ENCODE measurements at places on chromosomes 11 and 22.

DNA sequence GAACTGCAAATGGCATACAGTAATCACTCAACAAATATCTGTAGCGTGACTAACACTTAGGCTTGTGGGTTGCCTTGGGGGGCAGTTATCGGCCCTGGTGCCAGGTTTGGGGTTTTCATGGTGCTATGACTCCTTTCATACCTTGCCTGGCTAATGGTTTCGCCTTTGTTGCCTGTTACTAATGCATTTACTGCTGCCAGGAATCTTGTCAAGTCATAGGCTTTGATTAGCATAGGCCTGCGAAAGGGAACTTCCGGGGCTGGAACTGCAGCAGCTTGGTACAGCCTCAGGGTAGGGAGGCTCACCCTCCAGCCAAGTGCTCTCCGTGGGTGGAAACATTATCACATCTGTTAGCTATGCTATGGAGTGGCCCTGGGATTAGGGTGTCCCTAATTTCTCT lies 13.2 kb downstream of the SLC25A18 start:
- peak; percentile 54 for DNase-seq

DNA sequence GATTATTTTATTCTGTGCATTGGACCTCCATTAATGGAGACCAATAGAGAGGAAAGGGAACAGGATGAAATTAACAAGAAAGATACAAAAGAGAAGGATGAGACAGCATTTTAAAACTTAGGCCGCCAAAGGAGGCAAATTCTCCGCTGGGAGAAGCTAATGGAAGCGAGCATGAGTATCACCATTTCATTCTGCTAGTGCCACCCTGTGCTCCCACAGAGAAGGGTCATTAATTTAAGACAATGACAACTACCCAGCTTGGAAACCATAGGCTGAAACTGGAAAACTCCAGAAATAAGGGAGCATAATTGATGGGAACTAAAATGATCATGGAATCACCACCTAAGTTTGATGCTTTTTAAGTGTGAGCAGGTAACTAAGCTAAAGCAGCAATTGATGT lies 69.2 kb downstream of the SLC36A4 start:
- DNase-seq, result no peak

- no peak for DNase-seq
These were observed 234.7 kb upstream of the CCDC90B start for GRCh38 chr11:83520849-83521248.

- DNase-seq, result no peak
These were observed 33.9 kb downstream of the TST start for GRCh38 chr22:36985211-36985889.

DNA sequence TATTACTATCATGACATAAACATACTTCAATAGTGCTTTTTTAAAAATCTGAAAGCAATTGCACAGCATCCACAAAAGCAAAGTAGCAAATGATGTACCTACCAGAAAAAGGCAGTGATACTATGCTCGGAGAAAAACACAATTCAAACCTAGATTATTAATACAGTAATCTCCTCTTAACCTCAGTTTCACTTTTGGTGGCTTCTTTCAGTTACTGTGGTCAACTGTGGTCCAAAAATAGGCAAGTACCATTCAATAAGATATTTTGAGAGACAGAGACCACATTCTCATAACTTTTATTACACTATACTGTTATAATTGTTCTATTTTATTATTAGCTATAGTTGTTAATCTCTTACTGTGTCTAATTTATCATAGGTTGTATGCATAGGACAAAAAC lies 20.8 kb downstream of the KCNA4 start:
- no peak for DNase-seq

DNA sequence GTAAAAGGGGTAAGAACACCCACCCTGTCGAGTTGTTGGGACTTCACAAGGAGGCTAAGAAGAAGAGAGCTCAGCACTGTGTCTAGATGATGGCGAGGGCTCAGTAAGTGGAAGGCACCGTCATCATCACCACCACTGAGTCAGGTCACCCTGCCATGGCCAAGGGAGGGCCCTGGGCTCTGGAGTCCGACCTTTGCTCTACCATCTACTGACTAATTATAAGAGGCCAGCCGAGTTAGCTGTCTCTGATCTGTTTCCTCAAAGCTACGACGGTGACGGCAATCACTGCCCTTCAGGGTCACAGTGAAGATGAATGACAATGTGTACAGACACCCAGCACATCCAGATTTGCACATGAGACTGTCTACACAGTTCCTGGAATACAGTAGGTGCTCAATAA lies 29.3 kb downstream of the KIAA0930 start:
- no peak for DNase-seq

- DNase-seq, result no peak
These were observed 10.3 kb downstream of the USH1C start for GRCh38 chr11:17533778-17534415.

DNA sequence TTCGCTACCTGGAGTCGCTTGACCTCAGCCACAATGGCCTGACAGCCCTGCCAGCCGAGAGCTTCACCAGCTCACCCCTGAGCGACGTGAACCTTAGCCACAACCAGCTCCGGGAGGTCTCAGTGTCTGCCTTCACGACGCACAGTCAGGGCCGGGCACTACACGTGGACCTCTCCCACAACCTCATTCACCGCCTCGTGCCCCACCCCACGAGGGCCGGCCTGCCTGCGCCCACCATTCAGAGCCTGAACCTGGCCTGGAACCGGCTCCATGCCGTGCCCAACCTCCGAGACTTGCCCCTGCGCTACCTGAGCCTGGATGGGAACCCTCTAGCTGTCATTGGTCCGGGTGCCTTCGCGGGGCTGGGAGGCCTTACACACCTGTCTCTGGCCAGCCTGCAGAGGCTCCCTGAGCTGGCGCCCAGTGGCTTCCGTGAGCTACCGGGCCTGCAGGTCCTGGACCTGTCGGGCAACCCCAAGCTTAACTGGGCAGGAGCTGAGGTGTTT lies 12.8 kb downstream of the TSKU start:
- no peak for DNase-seq

GRCh38 chr11:11261629-11262028 lies 91.4 kb downstream of the CSNK2A3 start:
- no peak for DNase-seq

DNA sequence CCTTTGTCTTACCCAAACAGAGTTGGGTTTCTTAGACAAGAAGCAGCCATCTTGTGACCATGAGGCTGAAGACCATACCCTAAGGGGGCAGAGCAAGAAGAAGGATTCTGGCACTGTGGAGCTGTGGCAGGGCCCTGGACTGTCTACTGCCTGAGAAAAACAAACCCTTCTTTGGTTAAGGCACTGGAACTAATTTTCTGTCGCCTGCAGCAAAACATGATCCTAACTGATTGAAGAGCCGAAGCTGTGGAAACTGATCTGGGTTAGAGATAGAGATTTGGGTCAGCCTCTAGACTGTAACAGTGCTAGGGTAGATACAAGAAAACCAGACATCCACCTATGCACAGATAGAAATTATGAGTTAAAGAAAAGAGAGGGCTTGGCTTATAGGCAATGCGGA lies 11.3 kb upstream of the ACER3 start:
- DNase-seq, result no peak

DNA sequence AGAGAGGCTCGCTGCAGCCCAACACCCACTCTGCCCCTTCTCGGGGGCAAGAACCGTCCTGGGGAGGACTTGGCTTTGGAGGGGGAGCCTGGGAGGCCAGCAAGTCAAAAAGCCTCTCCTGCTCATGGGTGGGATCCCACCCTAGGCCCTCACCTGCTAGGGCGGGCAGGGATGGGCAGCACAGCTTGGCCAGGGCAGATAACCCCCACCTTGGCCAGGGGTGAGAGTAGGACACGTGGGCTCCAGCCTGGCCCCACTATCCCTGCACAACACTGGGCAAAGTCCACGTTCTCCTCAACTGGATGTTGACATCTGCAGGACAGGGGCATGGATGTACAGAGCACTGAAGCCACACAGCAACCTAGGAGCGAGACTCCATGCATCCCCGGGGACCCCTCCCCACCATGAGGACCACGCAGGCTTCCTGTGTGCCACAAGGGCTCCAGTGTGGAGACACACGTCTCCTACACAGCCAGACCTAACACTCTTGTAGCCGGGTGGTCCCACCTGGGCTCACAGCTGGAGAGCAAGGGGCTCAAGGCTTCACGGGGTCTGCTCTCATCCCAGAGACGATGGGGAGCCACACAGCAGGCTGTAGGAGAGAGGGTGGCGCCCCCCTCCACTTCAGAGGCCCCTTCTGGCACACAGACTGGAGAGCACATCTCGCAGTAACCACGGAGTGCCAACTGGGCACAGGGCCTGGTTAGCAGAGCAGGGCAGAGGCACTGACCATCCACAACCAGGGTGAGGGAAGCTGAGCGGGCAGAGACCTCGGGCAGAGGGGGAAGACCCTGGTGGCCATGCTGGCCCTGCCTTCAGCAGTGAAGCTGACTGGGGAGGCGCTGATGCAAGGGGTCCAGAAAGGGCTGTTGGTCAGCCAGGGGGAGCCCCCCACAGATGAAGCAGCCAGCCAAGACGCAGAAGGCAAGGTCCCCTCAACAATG lies 171.1 kb downstream of the CRYBB2 start:
- no peak for DNase-seq

- DNase-seq, result no peak
These were observed 42.1 kb downstream of the SCUBE1 start for GRCh38 chr22:43300891-43301676.

- no peak for DNase-seq
These were observed 3.3 kb downstream of the A4GALT start for GRCh38 chr22:42717197-42717928.
